ENCODE measurements at places on chromosomes 4 and X. TPM values are rescaled to one million over a fixed set of nuclear protein-coding genes. Genes with fewer than 3 reads are reported as not detected.

The PCYT1B gene
- 0.84 TPM for total RNA-seq

The GLA gene
- total RNA-seq, result 58.0 TPM

The SRPK3 gene
- 1.1 TPM for total RNA-seq

DNA sequence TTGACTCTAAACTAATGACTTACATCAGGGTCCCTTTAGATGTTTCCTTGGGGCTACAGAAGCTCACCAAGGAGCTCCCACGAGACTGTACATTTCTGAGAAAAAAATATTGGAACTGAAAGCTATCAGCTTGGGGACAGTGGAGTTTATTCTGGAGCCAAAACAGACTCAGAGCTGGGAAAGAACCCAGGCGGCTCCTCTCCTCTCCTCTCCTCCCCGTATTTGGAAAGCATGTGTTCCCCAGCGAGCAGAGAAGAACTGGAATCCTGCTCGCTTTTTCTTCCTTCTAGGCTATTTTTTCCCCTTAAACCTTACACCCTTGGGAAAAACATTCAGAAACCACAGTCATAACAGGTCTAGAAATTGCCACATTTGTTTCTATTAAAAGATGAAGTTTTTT, 4.3 kb upstream of the MAP7D3 start:
- DNase-seq, result no peak

DNA sequence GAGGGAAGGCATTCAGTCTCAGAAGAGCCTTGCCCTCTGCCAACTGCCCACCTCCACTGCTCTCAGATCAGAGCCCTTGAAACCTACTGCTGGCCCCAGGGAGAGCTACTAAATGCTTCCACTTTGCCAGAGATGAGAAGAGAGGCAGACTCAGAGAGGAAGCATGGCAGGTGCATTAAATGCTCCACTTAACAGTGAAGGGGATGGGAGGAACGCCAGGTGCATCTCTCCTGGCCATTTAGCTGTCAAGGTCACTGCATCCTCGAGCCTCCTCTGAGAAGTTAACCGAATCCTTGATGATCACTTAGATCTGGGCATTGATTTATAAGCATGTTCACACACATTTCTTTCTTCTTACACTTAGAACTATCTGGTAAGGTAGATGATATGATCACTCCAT, 15.0 kb downstream of the TRPC5 start:
- DNase-seq, result no peak

- DNase-seq, result no peak
These were observed 14.5 kb downstream of the CDS1 start for GRCh38 chr4:84597450-84597849.

DNA sequence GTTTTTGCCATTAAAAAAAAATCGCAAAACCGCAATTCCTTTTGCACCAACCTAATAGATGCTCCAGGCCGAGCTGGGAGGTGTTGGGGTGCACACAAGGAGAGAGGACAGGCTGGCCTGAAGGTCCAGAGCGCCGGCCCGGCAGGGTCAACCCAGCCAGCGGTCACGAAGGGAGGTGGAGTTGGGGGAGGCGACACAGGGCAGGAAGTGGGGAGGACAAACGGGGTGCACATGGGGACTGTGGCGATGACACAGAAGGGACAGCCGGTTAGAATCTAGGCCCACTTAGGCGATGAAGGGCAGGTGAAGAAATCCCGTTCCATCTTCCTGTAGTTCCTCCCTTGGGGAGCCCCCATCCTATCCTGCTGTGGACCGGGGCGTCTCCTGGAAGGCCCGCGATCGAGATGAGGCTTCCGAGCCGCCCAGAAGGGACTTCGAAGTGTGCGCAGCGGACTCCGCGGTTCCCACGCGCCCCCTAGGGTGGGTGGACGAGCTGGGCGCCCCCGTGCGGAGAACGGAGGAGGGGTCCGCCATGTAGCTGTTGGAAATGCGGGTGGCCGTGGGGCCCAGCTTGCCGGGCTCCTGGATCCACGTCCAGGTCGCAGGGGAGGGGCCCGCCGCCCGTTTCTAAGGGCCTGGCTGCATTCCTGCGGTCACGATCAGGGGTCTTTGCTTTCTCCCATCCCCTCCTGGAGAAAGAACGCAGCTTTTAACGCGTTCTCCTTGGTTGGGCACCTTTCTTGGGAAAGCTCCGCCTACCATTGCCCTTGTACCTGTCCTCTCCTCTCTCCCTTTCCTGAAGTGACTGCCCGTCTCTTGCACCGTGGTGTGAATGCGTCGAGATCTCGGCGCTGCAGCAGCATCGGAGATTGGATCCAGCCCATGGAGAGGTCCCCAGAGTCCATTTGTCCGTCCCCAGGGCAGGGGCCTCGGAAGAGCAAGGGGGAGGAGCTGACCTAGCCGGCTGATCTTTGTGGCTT, 17.0 kb upstream of the HPF1 start:
- no peak for DNase-seq

- no peak for DNase-seq
These were observed 52.6 kb downstream of the LPAR4 start for GRCh38 chrX:78800114-78800513.

All from RPMI7951 (cell line).